ENCODE measurements at places on chromosomes 2 and 18.

DNA sequence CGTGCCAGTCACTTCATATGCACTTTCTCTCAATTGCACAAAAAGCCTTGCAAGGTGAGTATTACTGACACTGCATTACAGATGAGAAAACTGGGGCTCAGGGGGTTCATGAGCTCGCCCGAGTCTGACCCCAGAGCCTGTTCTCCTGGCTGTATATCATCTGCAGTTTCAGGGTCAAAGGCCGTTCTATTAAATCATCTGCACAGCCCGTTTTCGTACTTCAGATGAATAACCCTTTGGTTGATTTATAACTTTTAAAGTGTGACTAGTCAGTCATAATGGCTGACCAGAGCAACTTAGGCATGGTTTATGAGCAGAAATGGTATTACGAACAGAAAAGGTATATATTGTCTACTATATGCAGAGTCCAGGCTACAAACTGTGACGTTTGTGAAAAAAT is 35.3 kb upstream of the NPAS2 start:
- DNase-seq = no peak

GRCh38 chr2:82853299-82853698 is 1605.8 kb downstream of the SUCLG1 start:
- no peak for DNase-seq

DNA sequence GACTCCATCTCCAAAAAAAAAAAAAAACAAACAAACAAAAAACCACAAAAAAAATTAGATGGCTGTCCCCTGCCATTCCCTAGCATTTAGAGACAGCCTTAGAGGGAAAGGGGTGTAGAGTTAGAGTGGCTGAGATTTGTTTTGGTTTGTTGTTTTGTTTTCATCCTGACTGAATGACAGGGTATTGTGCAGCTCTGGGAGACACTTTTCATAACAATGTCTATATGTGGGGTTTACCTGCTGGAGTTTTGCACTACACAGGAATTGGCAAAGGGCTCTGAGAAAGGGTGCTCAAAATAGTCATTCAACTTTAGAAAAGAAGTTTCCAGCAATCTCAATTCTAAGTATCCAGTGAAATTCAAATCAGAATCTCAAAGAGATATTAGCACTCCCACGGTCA is 732.5 kb upstream of the CHAC2 start:
- no peak for DNase-seq

GRCh38 chr18:8609659-8610458 is 622 bp downstream of the RAB12 start:
- DNase-seq = peak; percentile 3

- DNase-seq = no peak
Measured at GRCh38 chr2:100212850-100213249, 70.5 kb upstream of the AFF3 start.

DNA sequence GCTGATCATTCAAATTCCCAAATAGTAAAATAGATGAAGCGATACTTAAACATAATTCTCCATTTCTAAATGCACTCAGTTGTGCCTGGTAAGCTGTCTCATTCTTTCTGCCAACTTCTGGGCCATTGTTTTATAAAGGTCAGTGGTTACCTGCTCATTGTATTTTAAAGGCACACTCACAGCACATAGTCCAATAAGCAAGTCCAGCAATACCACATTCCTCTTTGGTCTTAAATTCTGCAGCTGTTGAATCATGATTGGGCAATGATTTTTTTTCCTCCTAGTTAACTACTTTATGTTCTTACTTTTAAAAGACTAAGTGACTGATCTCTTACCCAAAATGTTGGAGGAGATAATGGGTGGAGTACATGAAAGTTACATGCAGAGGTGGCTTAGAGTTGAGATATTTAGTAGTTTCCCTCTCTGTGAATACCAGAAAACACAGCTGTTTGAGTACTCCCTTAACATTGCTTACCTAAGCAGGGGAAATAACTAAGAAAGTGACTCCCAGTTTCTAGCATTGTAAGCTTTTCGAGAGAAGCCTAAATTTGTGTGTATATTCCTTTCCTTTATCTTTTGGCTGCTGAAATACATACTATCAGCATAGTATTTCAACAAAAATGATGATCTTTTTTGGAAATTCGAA is 220.7 kb downstream of the CAMKMT start:
- no peak for DNase-seq

- DNase-seq = no peak
Measured at GRCh38 chr18:9066358-9066757, 36.1 kb upstream of the NDUFV2 start.

DNA sequence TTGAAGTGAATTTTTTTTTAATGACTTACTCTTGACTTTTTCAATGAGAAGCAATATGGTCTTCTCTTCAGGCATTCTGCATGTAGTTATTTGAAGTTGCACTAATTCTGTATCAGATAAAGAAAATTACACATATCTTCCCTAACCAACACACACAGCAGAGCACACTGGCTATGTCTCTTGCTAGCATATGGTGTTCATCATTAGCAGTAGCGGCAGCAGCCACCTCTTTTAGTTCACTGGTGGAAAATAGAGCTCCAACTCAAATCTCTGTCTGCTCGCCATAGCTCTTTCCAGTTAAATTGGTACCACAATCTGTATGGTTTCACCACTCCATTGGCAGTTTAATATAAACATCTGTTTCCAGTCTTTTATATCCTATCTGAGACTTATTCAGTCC is 278.1 kb upstream of the ZEB2 start:
- DNase-seq = no peak

DNA sequence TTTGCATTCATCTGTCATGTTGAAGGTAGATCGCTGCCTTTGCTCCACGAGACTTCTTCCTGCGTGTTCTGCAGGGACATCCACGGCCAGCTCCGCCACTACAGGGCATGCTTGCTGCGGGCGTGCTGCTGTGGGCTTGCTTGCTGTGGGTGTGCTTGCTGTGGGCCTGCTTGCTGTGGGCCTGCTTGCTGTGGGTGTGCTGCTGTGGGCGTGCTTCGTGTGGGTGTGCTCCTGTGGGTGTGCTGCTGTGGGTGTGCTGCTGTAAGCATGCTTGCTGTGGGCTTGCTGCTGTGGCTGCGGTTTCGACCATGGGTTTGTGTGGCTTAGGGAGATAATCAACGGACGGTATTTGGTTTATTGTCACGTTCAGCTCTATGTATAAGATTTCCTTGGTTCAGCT is 161.3 kb upstream of the NFATC1 start:
- DNase-seq = no peak

DNA sequence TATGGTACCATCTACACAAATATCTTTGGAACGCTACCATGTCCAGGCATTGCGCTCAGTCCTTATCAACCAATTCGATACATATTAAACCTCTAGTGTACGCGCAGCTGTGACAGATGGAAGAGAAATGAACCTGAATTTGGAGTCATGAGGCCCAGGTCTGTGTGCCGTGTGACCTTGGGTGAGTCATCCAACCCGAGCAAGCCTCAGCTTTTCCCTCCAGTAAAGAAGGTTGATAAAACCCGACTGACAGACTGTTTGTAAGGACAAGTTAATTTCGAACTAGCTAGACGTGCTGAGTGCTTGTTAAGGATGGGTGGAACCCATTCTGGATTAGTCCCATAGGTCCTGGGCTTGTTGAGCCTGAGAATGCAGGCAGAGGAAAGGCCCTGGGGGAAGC is 28.2 kb downstream of the GREB1 start:
- DNase-seq = no peak

DNA sequence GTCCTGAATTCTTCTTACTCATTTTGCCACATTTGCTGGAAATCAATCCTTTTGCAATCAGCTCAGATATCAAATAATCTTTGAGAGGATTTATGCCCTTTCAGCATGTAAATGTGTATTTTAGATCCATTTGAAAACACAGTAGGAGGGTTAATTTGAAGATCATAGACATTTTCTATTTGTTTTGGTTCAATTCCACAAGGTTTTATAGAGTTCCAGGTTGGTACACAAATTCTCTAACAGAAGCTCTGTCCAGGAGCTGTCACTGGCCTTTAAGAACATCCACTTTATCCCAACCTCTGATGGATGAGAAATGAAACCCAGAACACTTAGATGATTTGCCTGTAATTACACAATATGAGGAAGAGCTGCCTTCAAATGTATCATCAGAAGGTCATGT is 157.3 kb upstream of the CHAC2 start:
- DNase-seq = no peak

DNA sequence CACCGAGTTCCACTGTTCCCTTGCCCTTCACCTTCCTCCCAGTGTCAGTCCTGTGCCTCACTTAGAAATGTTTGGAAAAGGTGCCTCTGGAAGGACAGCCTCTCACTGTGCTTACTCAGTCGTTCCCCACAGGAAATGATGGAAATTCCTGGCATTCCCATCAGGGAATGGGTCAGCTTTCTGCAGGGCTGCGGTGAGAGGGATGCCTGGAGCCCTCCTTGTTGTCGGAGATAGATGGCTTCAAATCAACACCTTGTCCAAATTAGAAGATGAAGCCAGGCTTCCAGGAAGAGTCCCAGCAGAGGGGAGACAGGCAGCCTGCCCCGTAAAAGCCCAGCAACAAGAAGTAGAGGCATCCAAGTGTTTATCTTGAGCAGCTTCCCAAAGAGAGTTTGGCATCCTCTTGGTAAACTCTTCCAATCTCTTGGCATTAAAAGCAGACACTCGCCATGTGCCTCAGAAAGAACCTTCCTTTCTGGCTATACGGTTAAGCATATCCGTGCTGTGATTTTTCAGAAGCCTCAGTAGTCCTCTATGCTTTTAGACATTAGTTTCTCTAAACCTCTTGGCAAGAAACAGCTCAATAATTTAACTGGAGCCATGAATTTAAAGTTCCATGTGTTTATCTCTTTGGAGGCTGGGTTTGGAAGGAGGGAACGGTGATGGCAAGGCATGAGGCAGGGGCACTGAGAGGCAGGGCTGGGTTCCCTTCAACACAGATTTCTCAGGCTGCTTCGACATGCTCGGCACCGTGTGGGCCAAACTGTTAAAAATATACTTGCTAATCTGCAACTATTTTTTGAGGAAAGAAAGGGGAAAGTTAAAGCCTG is 25.1 kb downstream of the COLEC12 start:
- DNase-seq = no peak

GRCh38 chr2:28582595-28582994 is 86.7 kb downstream of the PLB1 start:
- no peak for DNase-seq

DNA sequence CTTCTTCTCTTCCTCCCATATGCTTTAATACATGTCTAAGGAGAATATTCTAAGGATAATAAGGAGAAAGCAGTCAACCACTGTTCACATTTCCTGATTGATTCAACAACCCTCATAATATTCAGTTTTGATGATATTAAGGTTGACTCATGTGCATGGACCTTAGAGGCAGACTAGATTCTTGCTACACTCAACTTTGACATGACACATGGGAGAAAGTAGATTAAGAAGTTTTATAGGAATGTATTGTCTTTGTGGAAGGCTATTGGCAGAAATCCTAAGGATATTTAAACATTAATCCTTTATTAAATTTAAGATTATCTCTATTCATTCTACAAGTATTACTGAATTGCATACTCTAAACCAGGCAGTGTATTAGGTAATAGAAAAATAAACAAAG is 309.1 kb upstream of the CYRIA start:
- DNase-seq = no peak

GRCh38 chr2:16318474-16319195 is 347.0 kb downstream of the CYRIA start:
- DNase-seq = no peak

DNA sequence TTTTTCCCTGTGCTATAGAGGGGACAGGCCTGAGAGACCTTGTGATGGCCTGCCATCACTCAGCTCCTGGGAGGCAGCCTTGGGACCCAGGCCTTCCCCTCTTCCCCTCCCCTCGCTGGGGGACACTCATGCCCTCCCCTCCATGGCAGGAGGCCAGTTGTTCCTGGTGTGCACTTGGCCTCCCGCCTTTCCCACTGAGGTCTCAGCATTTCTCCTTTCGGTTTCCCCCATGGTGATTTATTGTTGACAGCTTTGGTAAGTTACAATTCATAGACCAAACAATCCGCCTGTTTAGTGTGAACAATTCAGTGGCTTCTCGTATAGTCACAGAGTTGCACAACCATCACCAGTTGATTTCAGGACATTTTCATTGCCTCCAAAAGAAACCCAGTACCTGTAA is 10.2 kb upstream of the CNDP1 start:
- DNase-seq = no peak

DNA sequence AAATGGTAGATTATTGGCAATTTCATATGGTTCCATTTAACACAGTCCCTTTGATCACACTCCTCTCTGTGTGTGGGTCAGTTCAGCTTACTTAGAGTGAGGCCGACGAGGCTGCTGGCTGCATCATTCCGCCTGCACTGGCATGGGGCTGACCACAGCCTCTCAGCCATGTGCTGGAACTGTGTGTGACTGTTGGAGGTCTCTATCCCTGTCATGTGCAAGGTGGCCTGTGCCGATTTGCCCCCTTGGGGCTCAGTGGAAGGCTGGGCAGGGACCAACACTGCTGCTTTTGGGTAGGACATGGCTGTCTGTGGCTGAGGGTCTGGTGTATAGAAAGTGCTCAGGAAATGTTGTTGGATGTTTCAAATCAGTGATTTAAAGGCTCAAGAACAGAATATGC is 454.0 kb upstream of the HS6ST1 start:
- DNase-seq = no peak

DNA sequence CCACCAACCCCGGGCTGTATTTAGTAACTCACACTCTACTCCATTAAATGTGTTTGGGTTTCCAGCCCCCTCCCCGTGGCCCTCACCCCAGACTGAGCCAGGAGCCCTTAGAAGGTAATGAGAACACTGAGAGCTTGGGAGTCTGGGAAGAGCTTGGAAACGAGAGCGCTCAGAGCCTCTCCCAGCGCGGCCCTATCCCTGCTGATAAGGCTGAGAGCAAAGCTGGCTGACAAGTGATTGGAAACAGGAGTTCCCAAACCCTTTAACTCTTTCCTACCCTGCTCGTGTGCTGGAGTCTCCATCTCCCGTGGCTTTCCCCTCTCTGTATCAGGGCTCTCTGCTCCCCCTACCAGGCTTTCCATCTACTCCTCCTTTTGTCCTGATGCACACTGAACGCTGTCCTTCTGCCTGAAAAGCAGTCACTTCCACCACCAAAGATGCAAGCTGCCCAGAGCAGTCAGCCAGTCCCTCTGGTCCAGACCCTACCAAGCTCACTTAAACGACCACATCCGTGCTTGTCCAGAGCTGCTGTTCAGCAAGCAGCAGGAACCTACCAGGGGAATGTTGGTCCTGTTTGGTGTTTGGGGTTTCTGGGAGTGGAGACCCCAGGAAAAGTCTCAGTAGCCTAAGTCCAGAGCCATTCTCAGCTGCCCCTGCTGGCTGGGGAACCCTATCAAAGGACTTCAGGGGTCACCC is 100.0 kb upstream of the PKDCC start:
- DNase-seq = no peak

- DNase-seq = no peak
Measured at GRCh38 chr2:176461809-176462670, 192.8 kb downstream of the MTX2 start.

GRCh38 chr2:13545320-13545719 is 828.6 kb downstream of the TRIB2 start:
- no peak for DNase-seq

GRCh38 chr2:7730449-7730848 is 813.2 kb downstream of the RNF144A start:
- DNase-seq = no peak

DNA sequence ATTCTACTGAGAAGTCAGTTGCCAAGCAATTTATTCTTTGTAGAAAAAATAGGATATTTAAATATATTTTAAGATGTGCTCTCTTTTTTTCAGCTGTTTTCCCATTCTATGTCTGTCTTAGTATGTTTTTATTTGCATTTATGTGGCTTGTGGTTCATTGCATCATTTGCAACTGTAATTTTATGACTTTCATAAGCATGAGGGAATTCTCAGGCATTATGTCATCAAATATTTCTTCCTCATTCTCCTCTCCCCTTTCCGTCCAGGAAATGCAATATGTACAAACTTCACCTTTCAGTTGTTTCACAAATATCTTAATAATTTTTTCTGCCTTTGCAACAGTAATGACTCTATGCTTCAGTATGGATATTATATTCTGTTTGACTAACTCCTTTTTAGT is 560.2 kb upstream of the LRATD1 start:
- DNase-seq = no peak

Measured in T-cell (primary cell).